GOT3 (cell line): ENCODE measurements at places on chromosomes 12 and 14.

GRCh38 chr14:105856676-105857219, 330.4 kb downstream of the TMEM121 start:
- no peak for DNase-seq

- DNase-seq = no peak
Observed at GRCh38 chr12:2548081-2548480, 246.7 kb upstream of the FKBP4 start.

GRCh38 chr14:99131632-99132271, 140.2 kb downstream of the BCL11B start:
- DNase-seq = no peak

DNA sequence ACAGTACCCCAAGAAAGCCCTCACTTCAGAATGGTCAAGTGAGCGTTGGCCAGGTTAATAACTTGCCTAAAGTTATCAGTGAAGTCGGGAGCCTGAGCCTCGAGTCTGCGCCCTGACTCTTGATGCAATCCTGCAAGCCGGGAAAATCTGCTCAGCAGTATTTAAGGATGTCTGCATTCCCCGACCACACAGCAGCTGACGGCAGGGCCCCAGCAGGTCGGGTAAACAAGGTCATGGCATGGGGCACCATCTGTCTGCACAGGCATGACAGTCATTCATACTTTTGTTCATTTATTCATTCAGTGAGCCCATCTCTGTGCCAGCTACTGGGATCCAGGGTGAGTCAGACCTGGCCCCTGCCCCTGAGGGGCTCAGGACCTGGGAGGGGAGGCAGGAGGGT, 11.1 kb downstream of the ABCB9 start:
- no peak for DNase-seq

GRCh38 chr12:71159264-71159663, 1.5 kb upstream of the TSPAN8 start:
- DNase-seq = no peak

GRCh38 chr12:54603872-54604271, 15.4 kb upstream of the PPP1R1A start:
- DNase-seq = no peak

DNA sequence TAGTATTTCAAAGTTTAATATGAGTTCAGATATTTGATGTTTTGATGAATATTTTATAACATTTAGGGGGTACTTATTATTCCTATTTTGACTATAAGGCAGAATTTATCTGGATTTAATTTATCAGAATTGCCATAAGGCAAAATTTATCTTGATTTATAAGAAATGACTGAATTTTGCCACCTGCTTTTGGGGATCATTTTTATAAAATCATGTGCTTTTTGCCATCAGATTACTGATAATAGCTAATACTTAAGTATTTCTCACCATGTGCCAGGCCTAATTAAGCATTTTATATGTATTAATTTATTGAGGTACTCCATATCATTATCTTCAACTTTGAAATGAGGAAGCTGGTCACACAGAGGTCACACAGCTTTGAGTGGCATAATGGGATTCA, 423.7 kb downstream of the PRKD1 start:
- DNase-seq = no peak

DNA sequence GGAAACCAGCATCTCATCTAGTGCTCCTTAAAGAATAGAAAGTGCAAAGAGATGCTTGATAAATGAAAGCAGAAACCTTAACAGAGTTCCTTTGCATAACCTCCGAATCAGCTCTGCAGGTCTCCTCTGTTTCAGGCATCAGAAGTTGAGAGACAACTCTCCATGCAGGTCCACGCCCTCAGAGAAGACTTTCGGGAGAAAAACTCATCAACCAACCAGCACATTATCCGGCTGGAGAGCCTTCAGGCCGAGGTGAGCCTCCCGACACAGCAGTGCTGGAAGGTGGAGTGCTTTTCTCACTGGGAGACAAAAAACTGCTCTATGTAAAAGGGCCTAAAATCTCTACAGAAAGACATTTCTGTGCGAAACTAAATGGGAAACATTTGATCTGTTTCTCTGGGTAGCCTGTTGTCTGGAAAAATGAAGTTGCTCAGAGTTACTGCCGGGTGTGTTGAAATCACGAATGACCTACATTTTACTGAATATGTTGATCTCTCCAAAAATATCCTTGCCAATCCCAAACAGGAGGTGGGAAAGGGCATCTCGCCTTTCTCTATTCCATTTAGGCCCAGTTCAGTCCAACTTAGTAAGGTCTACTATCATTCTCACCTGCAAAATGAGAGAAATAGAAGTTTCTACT, 54.9 kb downstream of the RAB35 start:
- no peak for DNase-seq

GRCh38 chr12:109567296-109567695, 6.0 kb downstream of the MMAB start:
- DNase-seq = no peak

DNA sequence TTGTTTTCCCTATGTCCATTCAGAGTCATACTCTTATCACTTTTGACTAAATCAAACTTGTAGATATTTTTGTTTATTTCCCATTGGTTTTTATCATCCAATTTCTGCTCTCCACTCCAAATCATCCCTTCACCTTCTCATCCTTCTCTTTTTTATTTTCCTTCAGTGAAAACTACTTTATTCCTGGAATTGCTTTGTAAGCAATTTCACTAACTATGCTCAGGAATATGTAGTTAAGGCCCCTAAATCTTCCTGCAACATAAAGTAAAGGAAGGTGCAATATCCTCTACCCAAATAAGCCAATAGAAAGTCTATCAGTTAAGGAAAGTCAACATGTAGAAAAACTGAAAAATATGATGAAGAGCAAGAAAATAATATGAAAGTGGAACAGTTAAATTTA, 308.4 kb downstream of the SEC23A start:
- no peak for DNase-seq

GRCh38 chr14:23159532-23159931, 23.9 kb downstream of the SLC7A8 start:
- no peak for DNase-seq

GRCh38 chr14:46999661-47000060, 348.1 kb upstream of the RPL10L start:
- no peak for DNase-seq

- DNase-seq = no peak
Observed at GRCh38 chr12:3230758-3231375, 153.7 kb downstream of the TSPAN9 start.

DNA sequence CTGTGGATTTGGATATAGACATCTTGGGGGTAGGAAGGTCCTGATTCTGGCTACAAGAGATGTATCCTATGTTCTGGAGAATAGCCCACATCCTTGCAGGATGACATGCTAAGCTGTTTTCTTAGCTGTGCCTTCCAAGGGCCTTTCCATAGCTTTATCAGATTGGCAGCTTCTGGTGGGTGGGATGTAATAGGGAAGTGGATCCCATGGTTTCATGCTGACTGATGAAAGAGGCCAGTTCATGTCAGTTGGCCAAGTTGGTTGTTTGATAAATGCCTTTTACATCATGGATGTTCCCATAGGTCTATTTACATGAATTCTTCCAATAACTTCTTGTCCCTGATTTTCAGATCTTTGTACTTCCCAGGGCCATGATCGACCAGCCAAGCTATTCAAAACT, 169.1 kb upstream of the RMST start:
- no peak for DNase-seq

GRCh38 chr12:130202201-130202600, 39.9 kb downstream of the FZD10 start:
- no peak for DNase-seq

GRCh38 chr14:101249676-101250036, 311.6 kb upstream of the DIO3 start:
- no peak for DNase-seq

GRCh38 chr14:71721791-71722190, 210.4 kb upstream of the RGS6 start:
- no peak for DNase-seq

DNA sequence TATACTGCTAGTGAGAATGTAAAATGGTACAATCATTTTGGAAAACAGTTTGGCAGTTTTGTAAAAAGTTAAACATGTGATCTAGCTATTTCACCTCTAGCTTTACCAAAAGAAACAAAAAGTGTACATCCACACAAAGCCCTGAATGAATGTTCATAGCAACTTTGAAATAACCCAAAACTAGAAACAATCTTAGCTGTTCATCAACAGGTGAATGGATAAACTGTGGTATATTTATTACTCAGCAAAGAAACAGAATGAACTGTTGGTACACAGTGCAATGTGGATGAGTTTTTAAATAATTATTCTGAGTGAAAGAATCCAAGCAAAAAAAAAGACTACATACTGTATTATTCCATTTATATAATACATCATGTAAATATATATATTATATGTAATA, 36.3 kb downstream of the TPCN1 start:
- no peak for DNase-seq

GRCh38 chr12:32902287-32902997, 5.9 kb upstream of the PKP2 start:
- no peak for DNase-seq

GRCh38 chr12:49825360-49825970, 2.7 kb downstream of the NCKAP5L start:
- DNase-seq = no peak

DNA sequence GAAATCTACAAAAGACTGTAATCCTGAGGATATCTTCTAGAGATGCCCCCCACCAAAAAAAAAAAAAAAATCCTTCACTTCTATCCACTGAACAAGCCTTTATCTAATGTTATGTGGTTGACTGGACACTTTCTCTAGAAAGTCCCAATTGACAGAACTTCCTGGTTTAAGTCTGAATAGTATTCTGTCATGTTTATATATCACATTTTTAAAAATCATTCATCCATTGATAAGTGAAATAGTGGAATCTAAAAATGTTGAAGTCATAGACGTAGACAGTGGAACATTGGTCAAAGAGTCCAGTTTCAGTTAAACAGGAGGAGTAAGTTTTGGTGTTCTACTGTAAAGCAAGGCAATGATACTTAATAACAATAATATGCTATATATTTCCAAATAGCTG, 297.0 kb downstream of the SSPN start:
- no peak for DNase-seq

GRCh38 chr12:20410734-20411133, 42.4 kb downstream of the PDE3A start:
- DNase-seq = no peak

GRCh38 chr12:3091382-3092241, 14.4 kb downstream of the TSPAN9 start:
- DNase-seq = no peak

GRCh38 chr14:103923863-103924262, 4.4 kb upstream of the TDRD9 start:
- DNase-seq = no peak

GRCh38 chr14:33369972-33370371, 431.3 kb downstream of the NPAS3 start:
- no peak for DNase-seq
